Activated CD8-positive, alpha-beta memory T cell treated with anti-CD3 and anti-CD28 coated beads, Interleukin-2, amount 10 ng/mL, durations not matched to agents 7 days and 5 days (primary cell): ENCODE measurements at places on chromosomes 5 and 9.
A peak's percentile ranks its signal among the peaks of the same experiment; 100 is the strongest.

DNA sequence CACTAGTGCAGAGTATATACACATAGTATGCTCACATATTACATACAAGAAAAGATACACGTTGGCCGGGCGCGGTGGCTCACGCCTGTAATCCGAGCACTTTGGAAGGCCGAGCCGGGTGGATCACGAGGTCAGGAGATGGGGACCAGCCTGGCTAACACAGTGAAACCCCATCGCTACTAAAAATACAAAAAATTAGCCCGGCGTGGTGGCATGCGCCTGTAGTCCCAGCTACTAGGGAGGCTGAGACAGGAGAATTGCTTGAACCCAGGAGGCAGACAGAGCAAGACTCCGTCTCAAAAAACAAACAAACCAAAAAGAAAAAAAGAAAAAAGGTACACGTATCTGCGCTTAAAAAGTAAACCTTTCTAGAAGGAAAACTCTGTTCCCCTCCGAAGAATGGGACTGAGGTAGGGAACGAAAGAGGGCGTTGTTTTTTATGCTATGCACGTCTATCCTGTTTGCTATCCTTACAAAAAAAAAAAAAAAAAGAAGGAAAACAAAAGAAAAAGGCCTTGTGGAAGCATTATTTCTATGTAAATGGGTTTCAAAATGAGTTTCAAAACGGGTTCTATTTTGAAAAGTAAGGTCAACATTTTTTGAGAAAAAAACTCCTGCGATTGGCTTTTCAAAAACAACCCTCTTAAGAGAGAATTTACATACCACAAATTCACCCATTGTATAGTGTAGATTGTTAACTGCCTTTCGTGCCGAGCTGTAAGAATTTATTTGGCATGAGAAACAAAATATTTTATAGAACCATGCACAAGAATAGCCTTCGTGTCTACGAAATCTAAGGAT is 1.2 kb downstream of the AK3 start:
- no peak for DNase-seq

DNA sequence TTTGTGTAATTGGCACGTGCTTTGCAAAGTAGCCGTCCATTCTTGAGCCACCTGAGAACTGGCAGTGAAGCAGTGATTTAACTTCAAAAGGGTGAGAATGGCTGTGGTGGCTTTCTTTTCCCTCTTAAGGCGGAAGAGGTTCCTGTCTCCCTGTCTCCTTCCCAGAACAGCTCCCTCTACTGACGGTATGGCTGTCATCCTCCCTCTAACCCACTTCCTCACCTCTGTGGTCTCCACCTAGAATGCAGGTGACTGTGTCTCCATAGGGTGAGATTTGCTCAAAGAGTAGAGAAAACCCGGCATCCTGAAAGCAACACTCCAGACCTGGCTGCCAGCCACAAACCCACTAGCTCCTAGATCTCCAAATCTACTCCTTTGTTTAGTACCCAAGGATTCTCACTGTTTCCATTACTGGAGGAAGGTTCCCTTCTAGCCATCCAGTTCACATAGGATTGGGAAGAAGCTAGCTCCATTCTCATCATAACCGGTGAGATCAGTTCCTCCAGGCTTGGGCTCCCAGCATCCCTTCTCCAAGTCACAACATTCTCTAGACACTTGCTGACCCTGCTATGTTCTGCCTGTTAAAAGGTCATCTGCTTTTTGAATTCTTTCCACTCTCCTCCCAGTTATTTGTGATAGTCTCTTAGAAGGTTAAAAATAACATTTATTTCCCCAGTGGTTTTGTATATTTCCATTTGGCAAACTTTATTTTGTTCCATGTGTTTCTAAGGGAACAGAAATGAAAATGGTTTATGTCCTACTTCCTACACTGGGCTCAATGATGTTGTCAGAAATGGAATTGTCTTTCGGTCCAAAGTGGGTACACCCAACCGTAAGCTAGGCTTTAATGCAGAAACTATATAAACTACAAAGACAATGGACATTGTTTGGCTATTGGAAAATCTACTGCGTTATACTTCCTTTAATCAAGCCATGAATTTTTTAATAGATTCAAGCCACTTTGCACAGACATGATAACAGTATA is 269.4 kb downstream of the CWC27 start:
- DNase-seq = peak; percentile 49

DNA sequence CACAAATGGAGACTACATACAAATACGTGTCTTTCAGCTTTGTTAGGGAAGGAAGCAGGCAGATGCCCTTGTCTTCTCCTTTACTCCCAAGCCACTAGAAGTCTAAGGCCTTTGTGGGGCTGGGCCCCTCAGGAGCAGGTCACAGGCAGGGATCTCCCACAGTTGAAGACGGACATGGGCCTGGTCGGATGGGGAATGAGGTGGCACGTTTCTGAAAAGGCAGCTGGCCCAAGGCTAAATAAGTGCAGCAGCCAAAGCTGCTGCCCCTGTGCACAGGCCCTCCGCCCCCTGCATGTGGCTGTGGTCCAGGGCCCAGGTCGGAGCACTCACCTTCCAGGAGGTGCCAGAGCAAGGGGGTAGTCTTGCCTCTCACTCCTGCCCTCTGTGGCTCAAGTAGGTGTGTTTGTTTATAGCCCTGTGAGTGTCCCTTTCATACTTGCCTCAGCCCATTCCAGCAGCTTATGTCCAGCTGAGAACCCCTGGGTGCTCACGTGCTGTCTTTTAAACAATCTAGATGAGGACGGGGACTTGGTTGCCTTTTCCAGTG is 1.8 kb downstream of the SQSTM1 start:
- no peak for DNase-seq

GRCh38 chr5:56951126-56951945 is 587 bp downstream of the MIER3 start:
- DNase-seq = peak; percentile 43

GRCh38 chr9:114287001-114287762 is 35.7 kb upstream of the ORM1 start:
- DNase-seq = no peak

DNA sequence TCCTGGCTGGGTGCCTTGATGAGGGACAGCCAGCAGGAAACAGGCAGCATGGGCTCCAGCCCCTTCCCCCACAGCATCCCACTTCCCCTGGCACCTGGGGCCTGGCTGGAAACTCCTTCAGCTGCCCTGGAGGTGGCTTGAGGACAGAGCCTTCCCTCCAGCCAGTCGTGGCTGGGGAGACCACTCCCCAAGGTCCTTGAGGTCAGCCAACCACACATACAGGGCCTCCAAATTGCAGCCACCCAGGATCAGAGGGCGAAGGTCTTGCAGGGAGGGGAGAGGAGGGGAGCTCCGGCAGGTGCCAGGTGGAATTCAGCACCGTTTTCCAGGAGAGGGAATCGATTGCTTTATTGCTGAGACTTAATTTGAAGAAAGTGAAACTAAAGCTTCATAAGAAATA is 280.4 kb downstream of the PBX3 start:
- no peak for DNase-seq

DNA sequence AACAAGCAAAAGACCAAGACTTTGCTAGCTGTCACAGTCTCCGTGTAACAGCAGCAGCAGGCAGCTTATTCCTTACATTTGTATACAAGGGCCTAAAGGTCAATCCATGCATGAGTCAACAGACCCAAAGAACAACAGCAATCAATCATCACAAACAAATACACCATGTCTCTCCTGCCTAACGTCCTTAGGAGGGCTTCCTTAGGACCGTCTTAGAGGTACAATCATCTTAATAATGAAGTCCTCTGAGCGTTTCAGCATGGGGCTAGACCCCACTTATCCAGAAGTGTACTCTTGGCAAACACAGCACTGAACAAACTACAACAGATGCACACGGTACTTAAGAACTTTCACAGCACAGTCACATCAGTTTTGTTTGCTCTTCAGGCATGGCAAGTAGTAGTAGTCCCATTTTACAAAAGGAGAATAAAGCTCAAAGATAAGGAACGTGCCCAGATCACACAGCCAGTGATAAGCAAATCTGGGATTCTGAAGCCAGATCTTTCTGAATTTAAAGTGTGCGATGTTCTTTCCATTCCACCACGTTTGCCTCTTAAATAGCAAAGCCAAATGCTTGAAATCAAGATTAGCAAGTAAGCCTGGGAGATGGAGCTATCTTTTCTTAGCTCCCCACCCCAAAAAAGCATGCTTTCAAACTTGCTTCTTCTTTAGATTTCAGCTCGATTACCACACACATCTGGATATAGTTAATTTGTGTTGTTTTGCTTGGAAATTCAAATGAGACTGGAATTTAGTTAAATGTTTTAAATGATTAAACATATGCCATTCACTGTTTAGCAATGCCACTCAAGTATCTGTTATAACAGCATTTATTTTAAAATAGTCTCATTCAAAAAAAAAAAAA is 24.2 kb downstream of the PSMB7 start:
- DNase-seq = no peak

DNA sequence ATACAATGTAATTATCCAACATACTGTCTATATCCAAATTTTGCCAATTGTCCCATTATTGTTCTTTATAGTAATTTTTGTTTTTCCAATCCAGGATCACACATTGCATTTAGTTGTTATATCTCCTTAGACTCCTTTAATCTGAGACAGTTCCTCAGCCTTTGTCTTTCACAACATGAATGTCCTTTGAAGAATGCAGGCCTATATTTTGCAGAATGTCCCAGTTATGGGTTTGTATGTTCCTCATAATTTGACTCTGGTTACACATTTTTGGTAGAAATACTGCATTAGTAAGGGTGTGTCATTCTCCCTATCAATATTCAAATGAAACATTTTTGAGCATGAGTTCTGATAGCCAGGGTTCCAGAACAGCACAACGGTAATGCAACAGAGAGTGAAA is 6.7 kb downstream of the CD180 start:
- DNase-seq = no peak

- peak; percentile 52 for DNase-seq
Observed at GRCh38 chr5:50564079-50564478, 102.4 kb upstream of the PARP8 start.

DNA sequence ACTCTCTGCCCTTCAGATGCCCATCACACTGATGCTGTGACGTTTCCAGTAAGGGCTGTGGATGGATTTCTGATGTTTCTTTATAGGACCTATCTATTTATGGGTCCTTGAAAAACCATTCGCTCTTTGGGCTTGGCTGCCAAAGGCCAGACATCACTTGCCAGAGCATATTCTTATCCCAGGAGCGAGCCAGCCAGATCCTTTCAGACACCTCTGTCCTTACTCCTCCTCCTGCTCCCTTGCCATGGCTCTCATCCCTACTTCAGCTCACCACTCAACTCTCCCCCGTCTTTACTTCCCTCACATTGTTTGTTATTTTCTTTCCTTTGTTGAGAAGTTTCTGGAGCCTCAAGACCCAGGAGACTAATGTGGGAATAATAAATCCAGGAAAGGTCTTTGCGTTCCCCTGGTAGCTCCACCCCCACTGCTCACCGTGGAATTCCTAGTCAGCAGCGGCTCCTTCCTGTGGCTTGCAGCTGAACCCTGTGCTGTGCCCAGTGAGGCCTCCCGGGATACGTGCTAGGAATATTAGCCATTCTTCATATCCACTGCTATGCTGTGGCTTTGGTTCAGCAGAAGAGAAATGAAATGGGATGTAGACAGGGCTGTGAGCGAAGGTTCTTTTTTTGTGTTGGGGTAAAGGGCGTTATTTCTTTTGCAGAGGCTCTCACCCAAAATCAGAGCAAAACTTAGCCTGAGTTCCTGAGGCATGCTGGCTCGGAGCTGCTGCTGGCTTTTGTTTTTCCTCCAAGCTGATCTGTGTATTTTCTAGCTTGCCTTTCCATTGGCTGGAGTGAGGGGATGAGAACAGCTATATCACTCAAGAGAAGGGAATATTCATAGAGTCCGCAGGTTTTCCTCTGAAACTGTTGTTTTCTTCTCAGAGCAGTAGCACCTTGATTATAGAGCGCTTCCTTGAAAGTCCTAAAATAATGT is 171.1 kb downstream of the SAXO1 start:
- no peak for DNase-seq

DNA sequence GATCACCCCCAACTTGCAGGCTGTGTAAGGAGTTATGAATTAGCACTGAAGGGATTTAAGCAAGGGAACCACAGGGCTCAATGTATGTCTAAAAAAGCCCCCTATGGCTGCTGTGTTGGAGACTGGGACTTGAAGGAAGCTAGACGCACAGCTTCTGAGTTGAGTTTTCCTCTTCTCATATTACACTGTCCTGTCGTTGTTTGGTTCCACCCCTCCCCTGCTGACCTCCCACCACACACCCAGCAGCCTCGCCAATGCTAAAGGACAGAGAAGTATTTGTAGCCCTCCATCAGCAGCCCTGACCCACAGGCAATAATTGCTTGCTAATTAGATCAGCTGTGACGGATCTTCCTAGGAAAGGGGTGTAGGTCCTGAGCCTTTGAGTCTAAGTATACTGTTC is 15.1 kb upstream of the CARTPT start:
- DNase-seq = no peak

DNA sequence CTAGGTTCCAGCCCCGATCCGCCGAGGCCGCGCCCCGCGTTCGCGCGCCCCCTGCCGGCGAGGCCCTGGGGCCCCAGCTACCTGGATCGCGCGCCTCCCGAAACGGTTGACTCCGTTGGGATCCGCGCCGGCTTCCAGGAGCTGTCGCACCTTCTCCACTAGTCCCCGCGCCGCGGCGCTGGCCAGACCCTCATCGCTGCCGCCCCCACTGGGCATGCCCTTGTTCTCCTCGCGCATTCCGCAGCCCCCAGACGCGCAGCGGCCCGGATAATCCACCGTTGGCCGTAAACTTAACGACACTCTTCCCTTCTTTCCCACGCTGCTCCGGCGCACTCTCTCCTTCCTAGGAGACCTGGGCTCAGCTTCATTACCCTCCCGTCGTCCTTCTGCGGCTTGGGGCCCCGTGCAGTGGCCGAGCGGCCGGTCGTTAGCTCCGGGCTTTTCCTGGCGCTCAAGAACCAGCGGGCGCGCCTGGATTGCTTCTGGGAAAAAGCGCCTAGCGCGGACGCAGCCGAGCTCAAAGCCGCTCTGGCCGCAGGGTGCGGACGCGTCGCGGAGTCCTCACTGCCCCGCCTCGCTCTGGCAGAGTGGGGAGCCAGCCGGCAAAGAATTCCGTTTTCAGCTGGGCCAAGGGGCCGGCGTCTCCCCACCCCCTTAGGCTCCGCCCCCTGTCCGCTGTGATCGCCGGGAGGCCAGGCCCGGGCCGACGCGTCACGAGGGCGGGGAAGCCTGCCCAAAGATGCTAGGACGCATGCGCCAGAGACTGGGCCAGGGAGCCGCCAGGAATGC is at the start of gene CDKN2B:
TSS of gene CDKN2B (minus strand) at position 589 of the 789 bp plus-strand sequence. CDS start at position 237, 352 bp downstream.
- DNase-seq = peak; percentile 84

DNA sequence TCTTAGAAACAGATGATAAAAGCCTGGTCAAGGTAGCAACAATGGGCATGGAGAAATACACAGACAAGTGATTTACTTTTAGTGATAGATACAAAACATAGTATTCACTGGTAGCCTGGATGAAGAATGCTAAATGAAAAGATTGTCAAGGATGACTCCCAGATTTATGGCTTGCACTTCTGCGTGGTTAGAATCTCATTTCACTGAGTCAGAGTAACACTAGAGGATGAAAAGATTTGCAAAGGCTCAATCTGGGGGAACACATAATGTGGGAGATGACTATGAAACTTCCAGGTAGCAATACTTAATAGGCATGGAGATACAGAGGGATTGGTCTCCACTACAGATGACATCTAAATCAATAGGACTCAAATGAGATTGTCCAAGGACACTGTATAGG is 38.4 kb downstream of the AGTPBP1 start:
- no peak for DNase-seq

DNA sequence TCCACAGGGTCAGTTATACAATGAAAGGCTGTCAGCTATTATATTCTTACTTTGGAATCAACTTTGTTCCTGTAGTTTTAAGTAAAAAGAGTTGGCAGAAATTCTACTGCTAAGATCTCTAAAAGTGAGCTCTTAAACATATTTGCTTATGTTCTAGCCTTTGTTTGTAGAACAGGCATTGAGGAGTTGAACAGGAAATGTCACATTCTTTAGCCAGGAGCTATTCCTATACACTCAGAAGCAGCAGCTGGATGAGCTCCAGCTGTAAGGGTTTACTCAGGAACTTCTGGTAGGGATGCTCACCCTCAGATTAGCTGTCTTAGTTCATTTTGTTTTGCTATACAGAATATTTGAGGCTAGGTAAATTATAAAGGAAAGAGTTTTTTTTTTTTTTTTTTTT is 22.4 kb upstream of the SPINK14 start:
- DNase-seq = no peak
